ENCODE measurements at places on chromosomes 12 and 14.

- no peak for DNase-seq
These were observed 112.1 kb downstream of the DPF3 start for GRCh38 chr14:72781561-72782508.

DNA sequence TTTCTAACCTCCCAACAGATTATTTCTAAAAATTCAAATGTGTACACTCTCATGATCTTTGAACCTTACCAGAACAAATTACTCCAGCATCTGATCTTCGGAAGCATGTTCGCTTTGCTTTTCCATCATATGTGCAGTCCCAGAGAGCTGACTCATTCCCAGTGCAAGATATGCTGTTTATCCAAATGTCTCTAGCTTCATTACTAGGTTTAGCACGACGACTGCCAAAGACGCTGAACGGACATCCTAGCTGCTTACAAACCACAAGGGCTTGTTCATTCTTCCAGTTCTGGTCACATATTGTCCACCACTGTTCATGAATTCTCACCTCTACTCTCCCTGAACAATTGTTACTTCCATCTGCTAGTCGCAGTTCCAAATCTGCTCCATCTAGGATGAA is 40.5 kb downstream of the CD163L1 start:
- DNase-seq, result no peak

DNA sequence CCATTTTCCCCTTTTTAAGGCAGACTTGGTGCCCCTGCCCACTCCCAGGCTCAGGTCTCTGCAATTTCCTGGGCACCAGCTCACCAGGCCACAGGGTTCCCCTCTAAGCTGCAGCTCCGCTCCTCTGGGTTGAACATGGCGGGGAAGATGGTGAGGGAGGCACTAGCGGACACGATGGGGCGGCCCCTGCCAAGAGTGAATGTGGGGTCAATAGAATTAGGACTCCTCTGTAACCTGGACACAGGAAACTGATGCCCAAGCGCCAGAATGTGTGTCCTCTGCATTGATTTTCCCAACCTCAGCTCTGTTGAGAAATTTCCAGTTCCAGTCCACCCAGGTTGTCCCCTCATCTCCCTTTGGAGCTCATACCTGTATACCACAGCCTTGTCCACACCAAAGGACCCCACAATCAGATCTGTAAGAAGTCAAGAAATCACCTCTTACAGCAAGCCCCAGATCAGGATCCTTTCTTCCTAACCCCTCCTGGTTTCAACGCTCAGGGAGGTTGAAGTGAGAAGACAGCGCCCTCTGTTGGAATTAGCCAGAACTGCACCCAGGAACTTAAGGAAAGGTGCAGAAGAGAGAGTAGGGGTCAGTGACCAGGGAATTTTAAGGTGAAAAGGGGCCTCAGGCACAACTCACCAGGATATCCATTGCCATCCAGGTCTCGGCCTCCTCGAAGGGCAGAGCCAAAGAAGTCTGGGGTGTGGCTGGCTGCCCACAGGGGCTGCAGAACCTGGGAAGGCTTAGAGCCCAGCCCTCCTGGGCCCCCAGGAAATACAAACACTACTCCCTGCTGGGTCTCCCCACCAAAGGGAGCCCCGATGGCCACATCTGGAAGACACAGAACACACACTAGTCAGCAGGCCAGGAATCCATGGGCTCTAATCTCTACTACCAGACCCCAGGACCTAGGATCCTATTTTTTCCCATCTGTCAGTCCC is 14.7 kb downstream of the ITGA5 start:
- DNase-seq, result peak; percentile 57

GRCh38 chr12:63420206-63420644 is 248.1 kb downstream of the DPY19L2 start:
- DNase-seq, result peak; percentile 71

GRCh38 chr12:51071663-51072062 is 11.7 kb downstream of the CSRNP2 start:
- DNase-seq, result no peak

GRCh38 chr12:77728018-77728417 is 102.7 kb upstream of the NAV3 start:
- DNase-seq, result no peak

DNA sequence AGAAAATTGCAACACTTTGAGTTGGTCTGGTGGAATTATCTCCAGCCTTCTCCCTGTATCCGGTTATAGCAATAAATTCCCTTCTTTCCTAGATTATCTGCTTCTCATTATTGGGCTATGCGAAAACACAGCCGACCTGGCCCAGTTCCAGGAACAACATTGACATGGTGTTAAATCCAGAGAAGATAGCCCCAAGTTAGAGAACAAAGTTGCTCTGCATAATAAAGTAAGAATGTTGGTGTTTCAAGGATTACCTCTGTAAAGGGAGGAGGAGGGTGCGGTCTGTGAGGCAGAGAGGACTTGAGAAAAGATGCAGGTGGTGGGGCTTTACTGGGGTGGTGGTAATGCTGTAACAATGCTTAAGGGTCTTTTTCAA is 12.1 kb downstream of the TCL1A start:
- no peak for DNase-seq

GRCh38 chr14:58571769-58572472 is 65.8 kb upstream of the DACT1 start:
- DNase-seq, result no peak

GRCh38 chr14:20836668-20837338 is 34.2 kb upstream of the RNASE1 start:
- DNase-seq, result peak; percentile 57

DNA sequence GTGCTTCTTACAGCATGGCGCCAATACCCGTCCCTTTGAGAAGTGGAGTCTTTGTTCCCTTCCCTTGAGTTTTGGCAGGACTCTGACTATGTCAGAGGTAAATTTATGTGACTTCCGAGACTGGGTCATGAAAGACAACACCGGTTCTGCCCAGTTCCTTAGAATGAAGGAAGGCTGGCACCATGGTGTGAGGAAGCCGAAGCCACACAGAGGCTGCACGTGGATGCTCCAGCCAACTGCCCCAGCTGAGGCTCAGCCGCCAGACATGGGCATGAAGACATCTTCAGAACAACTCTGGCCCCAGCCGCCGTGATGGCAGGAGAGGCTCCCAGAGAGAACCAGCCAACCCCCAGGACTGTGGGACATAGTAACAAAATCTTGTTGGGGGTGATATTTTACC is 111.2 kb downstream of the CALM1 start:
- no peak for DNase-seq

- DNase-seq, result no peak
These were observed 42.6 kb upstream of the CHGA start for GRCh38 chr14:92880351-92880750.

GRCh38 chr12:53989227-53990113 is 4.5 kb downstream of the HOXC10 start:
- DNase-seq, result no peak

DNA sequence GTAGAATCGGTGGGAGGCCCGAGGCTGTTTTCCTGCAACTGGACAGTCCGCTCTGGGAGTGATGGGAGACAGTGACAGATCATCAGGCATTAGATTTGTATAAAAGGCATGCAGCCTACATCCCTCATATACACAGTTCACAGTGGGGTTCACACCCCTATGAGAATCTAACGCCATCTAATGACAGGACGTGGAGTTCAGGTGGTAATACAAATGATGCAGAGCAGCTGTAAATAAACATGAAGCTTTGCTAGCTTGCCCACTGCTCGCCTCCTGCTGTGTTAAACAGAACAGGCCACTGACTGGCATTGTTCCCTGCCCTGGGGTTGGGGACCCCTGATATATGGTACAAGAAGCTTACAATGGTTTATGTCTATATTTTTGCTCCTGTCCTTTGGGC is 179.0 kb downstream of the LRFN5 start:
- DNase-seq, result peak; percentile 34

All from RKO (cell line).